ENCODE measurements at places on chromosomes 11 and 22. TPM values are rescaled to one million over a fixed set of nuclear protein-coding genes. Genes with fewer than 3 reads are reported as not detected.

GRCh38 chr11:94469416-94469815, 24.2 kb downstream of the MRE11 start:
- no peak for DNase-seq

- no peak for DNase-seq
Measured at GRCh38 chr11:23124996-23125395, 264.7 kb upstream of the CCDC179 start.

- no peak for DNase-seq
Measured at GRCh38 chr22:49010070-49010863, 817.4 kb downstream of the BRD1 start.

SLC2A11 gene
- 0.57 TPM for total RNA-seq

VSIG2 gene
- total RNA-seq: 9.7 TPM

- DNase-seq: no peak
Measured at GRCh38 chr11:61954106-61954850, 4.1 kb downstream of the BEST1 start.

GRCh38 chr11:131253656-131254151, 116.7 kb upstream of the NTM start:
- DNase-seq: no peak

GRCh38 chr11:9362393-9362863, 22.0 kb upstream of the IPO7 start:
- no peak for DNase-seq

MMP3 gene
- total RNA-seq: not detected

GRCh38 chr22:33325232-33326004, 267.2 kb upstream of the SYN3 start:
- no peak for DNase-seq

GRCh38 chr11:10302359-10302743, 2.5 kb upstream of the ADM start:
- no peak for DNase-seq

DNA sequence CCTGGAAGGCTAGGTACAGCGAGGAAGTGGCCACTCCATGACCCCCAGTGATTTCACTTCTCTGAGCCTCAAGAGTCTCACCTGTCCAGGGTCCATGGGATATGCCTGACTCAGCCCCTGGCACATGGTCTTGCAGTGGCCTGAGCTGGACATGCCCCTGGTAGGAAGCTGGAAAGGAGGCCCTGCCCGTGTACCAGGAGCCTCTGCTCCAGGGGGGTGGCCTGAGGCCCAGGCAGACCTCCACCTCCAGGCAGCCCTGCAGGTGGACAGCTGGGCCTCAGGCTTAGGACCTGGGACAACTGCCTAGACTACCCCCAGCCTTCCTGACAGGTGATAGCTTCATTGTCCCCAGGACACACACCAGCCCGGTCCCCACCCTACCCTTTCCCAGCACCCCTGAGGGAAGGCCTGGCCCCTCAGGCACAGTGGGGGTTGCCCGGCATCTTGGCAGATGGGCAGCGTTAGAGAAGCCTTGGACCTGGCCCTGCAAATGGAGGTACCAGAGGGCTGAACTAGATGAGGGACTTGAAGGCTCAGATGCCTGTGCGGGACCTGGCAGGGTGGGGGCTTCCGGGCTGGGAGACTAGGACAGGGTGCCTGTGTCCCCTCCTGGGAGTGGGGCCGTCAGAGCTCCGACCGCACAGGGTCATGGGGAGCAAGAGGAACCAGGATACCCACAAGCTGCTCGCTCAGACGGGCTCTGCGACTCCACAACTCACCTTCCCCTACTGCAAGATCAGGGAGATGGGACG, 53.6 kb downstream of the CDKN1C start:
- DNase-seq: no peak

DNA sequence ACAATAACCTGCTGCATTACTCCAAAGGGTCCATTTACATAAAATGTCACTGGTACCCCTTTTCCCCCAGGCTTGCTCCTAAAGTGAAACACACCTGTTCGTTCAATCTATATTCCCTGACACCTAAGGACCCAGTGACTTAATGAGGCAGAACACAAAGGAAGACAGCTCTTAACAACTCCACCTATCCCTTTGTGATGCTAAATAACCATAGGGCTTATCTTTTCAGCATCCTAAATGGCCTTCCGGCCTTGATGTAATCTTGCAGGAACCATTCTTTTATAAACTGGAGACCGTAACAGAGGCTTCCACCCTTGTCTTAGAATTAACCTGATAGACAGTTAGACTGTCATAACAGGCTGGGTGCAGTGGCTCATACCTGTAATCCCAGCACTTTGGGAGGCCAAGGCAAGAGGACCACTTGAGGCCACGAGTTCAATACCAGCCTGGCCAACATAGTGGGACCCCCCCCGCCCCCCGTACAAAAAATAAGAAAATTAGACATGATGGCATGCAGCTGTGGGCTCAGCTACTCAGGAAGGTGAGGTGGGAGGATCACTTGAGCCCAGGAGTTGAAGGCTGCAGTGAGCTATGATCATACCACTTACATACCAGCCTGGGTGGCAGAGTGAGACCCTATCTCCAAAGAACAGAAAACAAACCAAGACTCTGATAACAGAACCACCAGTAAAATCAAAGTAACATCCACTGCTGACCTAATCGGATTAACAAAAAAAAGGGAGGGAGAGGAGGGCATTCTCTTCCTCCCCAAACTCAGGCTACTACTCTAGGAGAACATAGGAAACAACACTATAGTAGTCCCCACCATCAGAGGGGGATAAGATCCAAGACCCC, 5.1 kb downstream of the CHEK2 start:
- no peak for DNase-seq

GRCh38 chr11:68040957-68041591, 2.2 kb downstream of the TCIRG1 start:
- DNase-seq: no peak

- no peak for DNase-seq
Measured at GRCh38 chr11:71339396-71339881, 87.1 kb upstream of the SHANK2 start.

CDC42EP2 gene
- total RNA-seq: 0.76 TPM

DNA sequence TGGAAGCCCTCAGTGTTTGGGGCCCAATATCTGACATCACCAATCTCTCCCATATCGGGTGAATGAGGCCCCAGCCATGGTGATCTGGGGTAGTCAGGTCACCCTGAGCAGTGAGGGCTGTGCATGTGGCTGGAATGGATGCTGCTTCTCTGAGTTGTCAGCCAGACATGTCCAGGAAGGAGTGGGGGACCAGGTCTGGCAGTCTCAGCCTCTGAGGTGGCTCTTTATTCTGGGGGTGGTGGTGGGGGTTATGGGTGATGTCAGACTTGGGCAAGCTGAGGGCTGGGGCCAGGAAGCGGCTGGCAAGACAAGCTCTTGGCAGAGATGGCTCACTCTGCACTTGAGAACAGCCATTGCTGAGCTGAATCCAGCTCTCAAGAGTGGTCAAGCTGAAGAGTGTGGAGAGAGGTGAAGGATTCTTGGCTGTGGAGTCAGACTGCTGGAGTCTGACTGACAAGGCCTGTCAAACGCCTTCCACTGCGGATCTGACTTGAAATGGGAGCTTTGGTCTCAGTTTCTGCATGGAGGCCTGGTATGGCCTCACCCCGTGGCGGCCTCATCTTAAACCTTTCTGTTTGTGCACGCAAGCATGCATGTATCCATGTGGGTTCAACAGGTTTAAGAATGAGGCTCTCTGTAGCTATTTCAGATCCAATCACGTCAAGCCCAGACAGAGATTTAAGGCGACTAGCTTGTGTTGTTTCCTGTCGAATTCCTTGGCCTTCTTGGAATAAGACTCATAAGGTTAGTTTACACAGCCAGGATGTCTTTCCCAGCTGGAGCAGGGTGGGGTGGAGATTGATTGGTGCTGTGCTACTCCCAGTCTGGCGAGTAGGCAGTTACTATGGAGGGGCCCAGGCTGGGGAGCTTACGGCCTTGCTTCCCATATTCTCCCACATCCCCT, 83.9 kb upstream of the TIMP3 start:
- DNase-seq: no peak

- no peak for DNase-seq
Measured at GRCh38 chr11:7642747-7643146, 30.6 kb downstream of the CYB5R2 start.

SERPINH1 gene
- 70.1 TPM for total RNA-seq

GRCh38 chr22:36294801-36295200, 41.9 kb downstream of the APOL1 start:
- DNase-seq: no peak

OR10A5 gene
- total RNA-seq: not detected

HBG2 gene
- total RNA-seq: not detected

- no peak for DNase-seq
Measured at GRCh38 chr11:14329702-14330101, 29.3 kb downstream of the RRAS2 start.

MYBPC3 gene
- 0.08 TPM for total RNA-seq

DNA sequence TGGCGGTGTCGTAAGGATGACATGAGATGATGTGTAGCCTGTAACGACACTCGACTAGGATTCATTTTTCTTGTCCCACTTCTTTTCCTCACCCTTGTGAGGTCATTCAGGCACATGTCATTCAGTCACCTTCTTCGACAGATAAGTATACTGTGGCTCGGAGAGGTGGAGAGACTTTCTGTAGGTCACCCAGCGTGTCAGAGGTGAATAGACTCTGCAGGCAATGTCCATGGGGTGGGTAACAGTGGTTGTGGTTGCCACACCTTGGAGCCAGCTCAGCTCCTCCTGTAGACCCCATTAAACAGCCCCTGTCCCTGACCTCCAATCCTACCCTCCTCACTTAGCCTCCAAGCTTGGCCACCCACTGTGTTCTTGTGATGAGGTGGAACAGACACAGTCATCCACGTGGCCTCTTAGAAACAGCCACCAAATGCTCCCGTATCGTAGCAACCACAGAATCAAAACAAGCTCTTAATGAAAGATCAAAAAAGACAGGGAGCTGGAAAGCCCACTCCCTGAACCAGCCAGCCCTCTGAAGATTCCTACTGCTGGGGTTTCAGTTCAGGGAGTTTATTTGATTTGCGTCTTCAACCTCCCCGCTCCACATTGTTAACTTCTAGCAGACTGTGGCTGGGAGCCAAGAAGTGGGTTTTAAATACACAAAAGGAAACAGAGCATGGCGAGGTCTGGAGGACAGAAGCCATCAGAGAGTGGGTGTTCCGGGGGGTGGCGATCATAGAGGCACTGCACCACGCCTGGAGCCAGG, 89.0 kb upstream of the GRK3 start:
- DNase-seq: no peak

- DNase-seq: no peak
Measured at GRCh38 chr11:2564008-2564530, 119.3 kb downstream of the KCNQ1 start.

Data from esophagus squamous epithelium (tissue), 5 donors.